Stimulated activated naive CD4-positive, alpha-beta T cell treated with Interleukin-2 at 50 U/mL for 16 hours (primary cell): ENCODE measurements at places on chromosomes 1 and 21.

GRCh38 chr1:61222240-61222639, 139.9 kb downstream of the NFIA start:
- no peak for DNase-seq

DNA sequence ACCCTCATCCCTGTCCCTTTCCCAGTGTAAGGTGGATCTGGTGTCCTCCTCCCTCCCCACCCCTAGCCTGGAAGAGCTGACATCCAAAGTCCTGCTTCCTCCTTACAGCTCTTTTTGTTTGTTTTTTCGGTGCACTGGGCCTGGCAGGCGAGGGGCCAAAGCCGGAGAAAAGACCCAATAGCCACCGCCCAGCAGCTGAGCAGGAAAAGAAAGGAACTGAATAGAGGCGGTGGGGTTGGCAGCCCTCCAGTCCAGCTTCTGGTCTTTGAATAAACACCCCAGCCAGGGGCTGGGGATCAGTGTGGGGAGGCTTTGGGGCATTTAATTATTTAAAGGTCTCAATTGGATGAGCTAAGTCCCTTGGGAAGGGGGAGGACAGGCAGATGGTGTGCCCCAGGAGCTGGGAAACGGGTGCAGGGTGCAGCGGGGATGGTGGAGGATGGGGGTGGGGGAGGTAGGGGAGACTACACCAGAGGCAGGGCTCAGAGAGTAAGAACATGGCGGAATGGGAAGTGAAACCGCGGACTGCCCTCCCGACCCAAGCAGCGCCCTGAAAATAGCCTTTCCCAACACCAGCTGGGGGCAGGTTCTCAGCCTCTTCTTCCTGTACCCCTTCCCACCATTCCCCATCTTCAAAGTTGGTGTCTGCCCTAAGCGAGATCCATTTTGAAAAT, 20.2 kb downstream of the BTG2 start:
- no peak for DNase-seq

- no peak for DNase-seq
Measured at GRCh38 chr1:60066001-60066400, 7.6 kb downstream of the C1orf87 start.

- no peak for DNase-seq
Measured at GRCh38 chr1:189429610-189430009, 1048.1 kb downstream of the BRINP3 start.
